ENCODE measurements at places on chromosomes 16 and 17.
A peak's percentile ranks its signal among the peaks of the same experiment; 100 is the strongest.

DNA sequence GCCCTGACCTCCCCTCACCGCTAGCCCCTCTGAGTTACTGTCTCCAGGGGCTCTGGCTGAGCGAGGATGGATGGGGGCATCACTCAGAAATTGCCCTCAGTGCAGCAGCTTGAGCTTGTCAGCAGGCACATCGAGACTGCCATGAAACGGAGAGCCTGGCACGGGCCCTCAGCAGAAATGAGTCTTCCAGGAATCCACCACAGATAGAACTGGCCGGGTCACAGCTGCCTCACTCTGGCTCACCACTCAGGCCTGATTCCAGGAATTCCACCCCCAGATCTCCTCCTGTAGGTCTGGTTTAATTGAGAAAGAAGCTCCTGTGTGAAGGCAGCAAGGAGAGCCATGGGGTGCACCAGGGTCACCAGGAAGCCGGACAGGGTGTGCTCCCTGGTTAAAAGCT lies 85.5 kb downstream of the GSG1L start:
- peaks cover 7% of the 10 kb centered on the region for H3K27me3 ChIP-seq
- H3K27ac ChIP-seq = no peak overlapping the region
- H3K4me1 ChIP-seq = no peaks in the 10 kb centered on the region
- no peak overlapping the region for H3K4me3 ChIP-seq
- no peak for DNase-seq

DNA sequence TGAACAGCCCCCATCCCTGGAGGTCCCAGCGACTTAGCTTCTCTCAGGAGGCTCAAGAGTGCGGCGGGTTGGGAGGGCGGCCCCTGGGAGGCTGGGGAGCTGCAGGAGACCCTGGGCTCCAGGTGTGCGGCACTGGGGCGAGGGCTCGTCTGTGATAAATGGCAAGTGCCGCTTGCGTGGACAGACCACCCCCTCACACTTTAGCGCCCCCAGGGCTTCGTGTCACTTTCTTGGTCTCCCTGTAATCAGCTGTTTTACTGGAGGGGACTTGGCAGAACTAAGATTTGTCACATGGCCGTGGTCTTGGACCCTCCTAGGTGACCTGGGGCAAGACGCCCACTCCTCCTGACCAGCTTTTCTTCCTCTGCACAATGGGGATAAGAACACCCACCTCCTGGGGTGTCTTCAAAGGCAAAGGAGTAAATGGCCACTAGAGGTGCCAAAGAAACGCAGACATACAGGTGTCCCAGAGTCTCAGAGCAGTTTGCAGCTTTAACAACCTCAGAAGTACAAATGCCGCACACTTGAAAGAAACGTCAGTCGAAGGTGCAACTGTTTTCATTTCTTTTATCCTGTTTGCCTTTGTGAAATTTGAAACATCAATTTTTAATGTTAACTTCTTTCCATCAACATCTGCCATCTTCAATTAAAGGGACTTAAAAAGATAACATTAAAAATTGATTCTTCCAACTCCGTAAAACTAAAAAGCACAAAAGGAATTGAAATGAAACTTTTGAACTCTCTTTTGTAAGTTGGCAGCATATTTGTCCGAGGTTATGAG lies 946 bp downstream of the OSGIN1 start:
- H3K36me3 ChIP-seq = peaks cover 22% of the 10 kb centered on the region
- peak overlapping the region; percentile 88 for H3K27ac ChIP-seq

DNA sequence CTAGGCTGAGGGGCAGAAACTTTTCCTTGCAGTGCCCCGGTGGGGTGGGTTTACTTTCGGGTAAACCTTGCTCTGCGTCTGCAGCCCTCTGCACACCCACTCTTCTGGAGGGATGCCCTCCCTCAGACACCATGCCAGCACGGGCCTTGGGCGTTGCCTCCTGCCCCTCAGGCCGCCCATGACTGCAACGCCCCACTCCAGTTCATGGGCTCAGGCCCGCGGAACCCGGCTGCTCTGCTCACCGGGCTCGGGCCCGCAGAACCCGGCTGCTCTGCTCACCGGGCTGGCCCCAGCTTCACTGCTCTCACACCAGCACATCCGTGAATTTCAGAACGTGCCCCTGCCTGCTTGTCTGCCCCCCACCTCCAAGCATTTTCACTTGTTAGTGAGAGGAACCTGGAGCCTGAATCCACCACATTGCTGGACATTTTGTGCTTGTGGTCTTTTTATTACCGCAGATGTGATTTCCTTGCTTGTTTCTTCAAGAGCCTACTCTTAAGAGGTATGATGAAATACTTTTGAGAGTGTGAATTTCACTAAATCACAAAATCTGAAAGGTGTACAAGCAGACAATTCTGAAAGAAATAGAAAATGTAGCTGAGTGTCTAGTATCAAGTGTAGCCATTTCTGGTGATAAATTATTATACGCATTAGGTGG lies 130.9 kb downstream of the RPTOR start:
- no peak overlapping the region for H3K27ac ChIP-seq
- H3K27me3 ChIP-seq = no peaks in the 10 kb centered on the region
- H3K36me3 ChIP-seq = peaks cover 3% of the 10 kb centered on the region
- DNase-seq = no peak
- peaks cover 52% of the 10 kb centered on the region for H3K4me1 ChIP-seq

GRCh38 chr17:63847525-63848249 lies 5.2 kb upstream of the SMARCD2 start:
- no peak for DNase-seq
- no peaks in the 10 kb centered on the region for H3K27me3 ChIP-seq
- H3K4me3 ChIP-seq = no peak overlapping the region
- peaks cover 13% of the 10 kb centered on the region for H3K4me1 ChIP-seq
- no peaks in the 10 kb centered on the region for H3K36me3 ChIP-seq

GRCh38 chr17:82962163-82962720 lies 117.2 kb upstream of the METRNL start:
- H3K27ac ChIP-seq = no peak overlapping the region
- H3K4me1 ChIP-seq = peaks cover 4% of the 10 kb centered on the region
- no peak overlapping the region for H3K4me3 ChIP-seq
- peak; percentile 39 for DNase-seq
- no peaks in the 10 kb centered on the region for H3K27me3 ChIP-seq

DNA sequence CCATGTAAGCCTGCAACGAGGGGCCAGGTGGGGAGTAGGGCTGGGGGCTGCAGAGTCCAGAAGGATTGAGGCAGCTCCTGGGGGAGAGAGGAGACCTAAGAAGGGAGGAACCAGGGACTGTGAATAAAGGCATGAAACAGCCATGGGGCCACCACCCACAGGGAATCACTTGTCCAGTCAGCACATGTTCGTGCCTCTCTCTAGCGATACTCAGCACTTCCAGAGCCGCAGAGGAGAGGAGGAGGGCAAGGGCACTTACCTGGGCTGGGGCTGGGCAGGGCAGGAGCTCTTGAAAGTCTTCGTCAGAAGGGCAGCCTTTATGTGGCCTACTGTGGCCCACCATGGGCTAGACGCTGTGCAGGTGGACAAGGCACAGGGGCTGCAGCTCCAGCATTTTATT lies 24.2 kb downstream of the CACNA1G start:
- H3K4me3 ChIP-seq = no peak overlapping the region

- H3K27me3 ChIP-seq = peaks cover under 1% of the 10 kb centered on the region
- no peak for DNase-seq
- no peak overlapping the region for H3K27ac ChIP-seq
- H3K4me1 ChIP-seq = no peaks in the 10 kb centered on the region
Measured at GRCh38 chr17:74964988-74965622, 7.5 kb downstream of the HID1 start.

DNA sequence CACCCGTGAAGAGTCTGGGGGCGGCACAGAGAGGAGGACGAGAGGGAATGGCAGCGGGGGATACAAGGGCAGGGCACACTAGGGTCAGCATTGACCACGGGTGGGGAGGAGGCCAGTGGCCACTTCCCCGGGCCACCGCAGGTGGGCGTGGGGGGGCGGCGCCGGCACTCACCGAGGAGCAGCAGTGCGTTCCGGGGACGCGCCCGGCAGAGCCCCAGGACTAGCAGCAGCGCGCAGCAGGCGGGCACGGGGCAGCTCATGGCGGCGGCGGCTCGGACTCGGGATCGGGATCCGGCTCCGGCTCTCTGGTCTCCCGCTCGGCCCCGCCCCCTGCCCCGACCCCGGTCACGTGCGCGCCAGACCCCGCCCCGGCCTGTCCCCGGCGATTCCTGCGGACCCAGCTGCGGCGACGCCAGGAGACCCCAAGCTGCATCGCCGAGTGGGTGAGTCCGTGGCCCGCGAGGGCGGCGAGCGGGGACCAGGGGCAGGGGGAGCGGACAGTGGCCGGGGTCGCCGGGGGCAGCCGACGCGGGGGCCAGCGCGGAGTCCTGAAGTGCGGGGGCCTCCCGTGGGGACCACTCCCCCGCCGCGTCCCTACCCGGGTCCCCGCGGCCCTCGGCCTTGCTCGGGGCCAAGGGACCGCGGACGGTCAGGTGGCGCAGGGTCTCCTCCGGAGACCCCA lies at the start of the genes SGSH and SLC26A11:
TSS of gene SGSH (minus strand) at position 280 of the 682 bp plus-strand sequence. CDS start at position 260, 20 bp downstream.
TSS of gene SLC26A11 (plus strand) at position 374 of the 682 bp plus-strand sequence. CDS start 1,134 bp downstream, outside the sequence.
- no peaks in the 10 kb centered on the region for H3K27me3 ChIP-seq
- DNase-seq = peak; percentile 85
- peak within 1 kb of the TSS; percentile 82 for H3K4me3 ChIP-seq
- H3K27ac ChIP-seq = peak within 1 kb of the TSS; percentile 51
- H3K4me1 ChIP-seq = peaks cover 19% of the 10 kb centered on the region

GRCh38 chr17:82287868-82288801 lies 14.6 kb upstream of the CSNK1D start:
- DNase-seq = peak; percentile 96
- peaks cover 41% of the 10 kb centered on the region for H3K4me1 ChIP-seq
- H3K27me3 ChIP-seq = no peaks in the 10 kb centered on the region
- H3K27ac ChIP-seq = peak overlapping the region; percentile 78
- H3K36me3 ChIP-seq = no peaks in the 10 kb centered on the region

DNA sequence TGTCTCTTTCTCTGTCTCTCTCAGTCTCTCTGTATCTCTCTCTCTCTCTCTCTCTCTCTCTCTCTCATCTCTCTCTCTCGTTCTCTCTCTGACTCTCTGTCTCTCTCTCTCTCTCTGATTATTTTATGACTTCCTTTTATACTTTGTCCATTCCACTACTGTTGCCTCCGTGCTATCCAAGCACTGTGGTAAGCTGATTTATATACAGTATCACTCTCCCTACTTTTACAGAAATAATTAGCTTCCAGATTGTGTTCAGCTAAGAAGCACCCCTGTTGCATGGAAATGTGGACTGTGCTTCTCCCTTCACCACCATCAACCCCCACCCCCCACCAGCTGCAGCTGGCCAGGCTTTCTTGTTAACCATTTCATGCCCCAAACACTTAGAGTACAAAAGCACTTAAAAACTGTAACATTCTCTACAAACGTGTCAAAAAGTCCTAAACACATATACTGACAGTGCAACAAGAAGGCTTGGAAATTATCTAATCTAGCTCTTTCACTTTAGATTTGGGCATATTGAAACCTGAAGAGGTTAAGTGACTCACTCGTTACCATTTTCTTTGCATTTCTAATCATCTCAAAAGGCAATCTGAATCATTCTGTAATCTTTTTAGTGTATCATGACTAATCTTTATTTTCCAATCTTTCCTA lies 11.6 kb upstream of the TMEM100 start:
- no peaks in the 10 kb centered on the region for H3K36me3 ChIP-seq
- H3K4me1 ChIP-seq = peaks cover 19% of the 10 kb centered on the region
- H3K27me3 ChIP-seq = no peaks in the 10 kb centered on the region
- H3K4me3 ChIP-seq = no peak overlapping the region
- no peak overlapping the region for H3K27ac ChIP-seq

GRCh38 chr17:57086069-57086930 lies 1.3 kb downstream of the AKAP1 start:
- DNase-seq = no peak
- peak overlapping the region; percentile 68 for H3K4me3 ChIP-seq
- H3K36me3 ChIP-seq = peaks cover 6% of the 10 kb centered on the region
- H3K4me1 ChIP-seq = peaks cover 18% of the 10 kb centered on the region
- H3K27ac ChIP-seq = no peak overlapping the region

- H3K27ac ChIP-seq = no peak overlapping the region
- H3K36me3 ChIP-seq = no peaks in the 10 kb centered on the region
- peaks cover 59% of the 10 kb centered on the region for H3K27me3 ChIP-seq
- H3K4me1 ChIP-seq = peaks cover 23% of the 10 kb centered on the region
- peak; percentile 42 for DNase-seq
- H3K4me3 ChIP-seq = no peak overlapping the region
Measured at GRCh38 chr17:43905985-43906852, 1.1 kb downstream of the MPP2 start.

DNA sequence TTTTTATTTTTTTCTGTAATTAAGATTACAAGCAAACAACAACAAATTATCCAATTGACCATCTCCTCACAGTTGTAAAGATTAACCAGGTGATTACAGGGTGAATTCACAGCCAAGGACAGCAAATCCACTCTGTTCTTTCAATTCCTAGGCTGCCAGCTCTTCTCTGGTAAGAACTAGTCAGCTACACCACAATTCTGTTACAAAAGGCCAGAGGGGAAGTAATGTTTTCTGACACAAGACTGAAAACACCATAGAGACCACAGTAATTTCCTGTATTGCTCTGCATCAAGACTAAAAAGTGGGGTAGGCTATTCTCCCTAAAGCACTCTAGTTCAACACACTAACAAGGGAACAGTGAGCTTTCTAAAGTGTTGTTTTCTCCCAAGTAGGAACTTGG lies 10.6 kb downstream of the CA10 start:
- peaks cover 51% of the 10 kb centered on the region for H3K4me1 ChIP-seq
- H3K36me3 ChIP-seq = no peaks in the 10 kb centered on the region
- H3K27me3 ChIP-seq = no peaks in the 10 kb centered on the region
- DNase-seq = no peak
- H3K27ac ChIP-seq = peak overlapping the region; percentile 77

DNA sequence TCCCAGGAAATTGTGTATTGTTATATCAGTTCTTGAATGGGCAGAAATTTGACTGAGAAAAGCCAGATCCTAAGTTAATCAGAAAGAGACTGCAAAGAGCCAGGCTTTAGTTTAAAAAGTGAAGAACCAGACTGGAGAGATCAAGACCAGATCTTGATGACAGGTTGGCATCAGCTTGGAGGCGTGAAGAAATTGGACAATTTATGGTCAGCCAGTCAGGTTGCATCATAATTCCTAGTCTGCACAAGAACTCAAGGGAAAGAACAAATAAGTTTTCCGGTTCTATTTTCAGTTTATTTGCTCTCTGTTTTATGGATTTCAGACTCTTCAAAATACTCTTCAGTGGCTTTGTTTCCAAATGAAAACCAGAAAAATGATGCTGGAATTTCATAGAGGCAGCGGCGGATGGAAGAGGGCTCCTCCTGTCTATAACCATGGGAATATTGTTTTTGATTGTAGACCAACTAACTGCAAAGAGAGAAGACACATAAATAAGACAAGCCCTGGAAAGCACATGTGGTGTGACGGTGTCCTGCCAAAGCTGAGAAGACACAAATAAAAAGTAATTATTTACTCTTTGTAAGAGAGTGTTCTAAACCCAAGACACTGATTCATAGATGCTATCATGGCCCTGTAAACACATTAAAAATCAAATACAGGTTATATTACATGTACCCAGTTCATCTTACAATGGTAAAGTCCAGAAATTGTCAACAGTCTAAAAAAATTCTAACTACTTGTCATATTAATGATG lies 91.7 kb downstream of the PCTP start:
- no peak for DNase-seq
- no peaks in the 10 kb centered on the region for H3K27me3 ChIP-seq
- H3K27ac ChIP-seq = no peak overlapping the region
- no peaks in the 10 kb centered on the region for H3K36me3 ChIP-seq
- peaks cover 7% of the 10 kb centered on the region for H3K4me1 ChIP-seq

- no peaks in the 10 kb centered on the region for H3K36me3 ChIP-seq
- H3K4me3 ChIP-seq = no peak overlapping the region
- peaks cover 13% of the 10 kb centered on the region for H3K27me3 ChIP-seq
- no peak for DNase-seq
- H3K4me1 ChIP-seq = no peaks in the 10 kb centered on the region
Measured at GRCh38 chr17:74485022-74485743, 18.7 kb downstream of the CD300A start.
